ENCODE measurements at places on chromosomes 7 and 10. TPM values are rescaled to one million over a fixed set of nuclear protein-coding genes. Genes with fewer than 3 reads are reported as not detected.

Gene SORCS3
- total RNA-seq, result not detected

Gene CD36
- 9.4 TPM for total RNA-seq

Gene WAC
- 49.8 TPM for total RNA-seq

Gene HOXA10
- total RNA-seq, result 6.5 TPM

Gene TET1
- total RNA-seq, result 0.69 TPM

Gene ACHE
- 0.54 TPM for total RNA-seq

Gene NPC1L1
- total RNA-seq, result not detected

Gene CYP26C1
- 0.30 TPM for total RNA-seq

Gene POU6F2
- not detected for total RNA-seq

Gene OR6V1
- not detected for total RNA-seq

Gene ACTL6B
- not detected for total RNA-seq

Gene CYP2C9
- total RNA-seq, result not detected

Gene LRRN3
- total RNA-seq, result not detected

Gene POLR3A
- 17.5 TPM for total RNA-seq

Gene FAM237B
- total RNA-seq, result not detected

Gene ECHDC3
- total RNA-seq, result 20.0 TPM

Gene GARS1
- total RNA-seq, result 302 TPM

Gene KCNMA1
- total RNA-seq, result not detected

Gene TCAF2
- 16.5 TPM for total RNA-seq

Gene OGDHL
- not detected for total RNA-seq

Gene NOS3
- 25.3 TPM for total RNA-seq

Gene SAP25
- total RNA-seq, result not detected

Gene C10orf143
- total RNA-seq, result not detected

Gene AP5Z1
- 33.8 TPM for total RNA-seq

Gene INPP5F
- total RNA-seq, result 11.2 TPM

Gene LRRC17
- 3.3 TPM for total RNA-seq

Gene CPVL
- total RNA-seq, result 2.6 TPM
